ENCODE measurements at places on chromosomes 5 and 9.

DNA sequence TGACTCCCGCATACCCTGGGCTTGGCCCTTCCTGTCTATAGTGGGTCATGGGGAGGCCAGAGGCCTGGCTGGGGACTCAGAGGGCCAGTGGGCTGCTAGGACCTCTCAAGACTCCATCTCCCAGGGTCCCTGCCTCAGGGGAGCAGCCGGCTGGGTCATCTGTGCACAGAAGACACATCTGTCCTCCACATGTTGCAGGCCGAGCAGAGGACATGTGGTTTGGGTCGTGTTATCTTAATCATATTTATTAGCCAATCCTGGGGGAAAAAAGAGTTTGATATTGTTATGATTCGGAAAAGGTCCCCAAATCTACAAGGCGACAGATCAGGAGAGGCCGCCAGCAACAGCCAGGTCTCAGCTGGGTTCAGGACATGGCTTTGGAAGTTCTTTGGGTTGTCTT is 14.4 kb downstream of the LMX1B start:
- DNase-seq = no peak
- H3K27me3 ChIP-seq = peaks cover 79% of the 10 kb centered on the region
- no peaks in the 10 kb centered on the region for H3K36me3 ChIP-seq
- H3K4me3 ChIP-seq = no peak overlapping the region

DNA sequence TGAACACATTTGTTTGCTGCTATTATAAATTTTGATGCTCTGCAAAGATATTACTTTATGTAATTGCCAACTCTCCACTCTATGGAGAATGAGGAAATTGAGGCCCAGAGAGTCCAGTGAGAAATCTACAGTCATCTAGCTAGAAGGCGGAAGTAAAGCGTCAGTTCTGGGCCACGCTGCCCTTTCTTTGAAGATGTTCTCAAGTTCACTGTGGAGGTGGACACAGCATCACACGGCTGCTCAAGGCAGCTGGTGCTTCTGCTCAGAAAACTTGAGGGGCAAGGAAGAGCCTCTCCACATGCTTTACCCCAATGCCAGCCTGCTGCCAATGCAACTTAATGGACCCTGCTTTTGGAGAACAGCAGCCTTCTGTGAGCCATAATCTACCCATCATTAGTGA is 96.3 kb downstream of the TTLL11 start:
- no peaks in the 10 kb centered on the region for H3K36me3 ChIP-seq
- DNase-seq = no peak
- no peaks in the 10 kb centered on the region for H3K4me1 ChIP-seq
- H3K4me3 ChIP-seq = no peak overlapping the region
- H3K27me3 ChIP-seq = no peaks in the 10 kb centered on the region
- no peak overlapping the region for H3K27ac ChIP-seq

DNA sequence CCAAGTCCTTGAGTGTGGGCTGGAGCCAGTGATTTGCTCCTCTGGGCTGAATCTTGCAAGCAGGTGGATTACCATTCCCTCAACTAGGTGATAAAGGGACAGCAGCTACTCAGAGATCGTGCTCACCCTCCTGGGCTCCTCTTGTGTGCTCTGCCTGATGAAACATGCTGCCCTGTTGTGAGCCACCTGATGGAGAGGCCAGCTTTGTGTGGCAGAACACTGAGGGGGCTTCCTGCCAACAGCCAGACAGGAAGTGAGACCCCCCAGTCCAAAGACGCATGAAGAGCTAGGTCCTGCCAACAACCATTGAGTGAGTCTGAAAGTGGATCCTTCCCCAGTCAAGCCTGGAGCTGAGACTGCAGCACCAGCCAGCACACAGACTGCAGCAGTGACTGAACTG is 106.4 kb upstream of the IRX2 start:
- H3K4me3 ChIP-seq = no peak overlapping the region
- no peaks in the 10 kb centered on the region for H3K27me3 ChIP-seq
- no peaks in the 10 kb centered on the region for H3K36me3 ChIP-seq
- DNase-seq = no peak
- no peaks in the 10 kb centered on the region for H3K4me1 ChIP-seq

- H3K4me1 ChIP-seq = no peaks in the 10 kb centered on the region
- no peak overlapping the region for H3K27ac ChIP-seq
- H3K36me3 ChIP-seq = no peaks in the 10 kb centered on the region
- H3K4me3 ChIP-seq = no peak overlapping the region
- H3K27me3 ChIP-seq = peaks cover 9% of the 10 kb centered on the region
Measured at GRCh38 chr5:127705120-127705892, 2.1 kb downstream of the CCDC192 start.

- no peaks in the 10 kb centered on the region for H3K36me3 ChIP-seq
- no peak overlapping the region for H3K27ac ChIP-seq
- H3K4me1 ChIP-seq = no peaks in the 10 kb centered on the region
Measured at GRCh38 chr5:120682851-120683250, 218.8 kb downstream of the PRR16 start.

GRCh38 chr5:14251733-14252132 is 108.6 kb downstream of the TRIO start:
- H3K36me3 ChIP-seq = peaks cover 6% of the 10 kb centered on the region
- no peak for DNase-seq
- peak overlapping the region; percentile 69 for H3K27ac ChIP-seq
- H3K4me3 ChIP-seq = no peak overlapping the region
- H3K27me3 ChIP-seq = no peaks in the 10 kb centered on the region

DNA sequence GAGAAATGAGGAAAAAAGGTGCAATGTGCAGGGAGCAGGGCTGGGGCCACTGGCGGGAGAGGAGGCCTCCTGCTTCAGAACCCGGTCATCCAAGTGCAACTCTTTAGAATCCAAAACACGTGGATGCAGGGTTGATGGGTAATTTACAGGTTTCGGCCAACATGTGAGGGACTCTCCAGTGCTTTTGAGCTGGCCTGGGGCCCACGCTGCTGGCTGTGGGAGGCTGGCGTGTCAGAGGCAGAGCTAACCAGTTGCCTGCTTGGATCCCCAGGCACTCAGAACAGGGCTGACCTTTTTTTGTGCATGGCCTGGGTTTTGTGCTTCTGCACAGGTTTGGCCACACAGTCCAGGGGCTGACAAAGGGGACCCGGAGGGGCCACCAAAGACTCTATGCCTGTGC is 61.6 kb downstream of the GADD45G start:
- H3K27me3 ChIP-seq = peaks cover 25% of the 10 kb centered on the region
- H3K27ac ChIP-seq = no peak overlapping the region
- H3K4me3 ChIP-seq = peak overlapping the region; percentile 35
- H3K4me1 ChIP-seq = no peaks in the 10 kb centered on the region
